ENCODE measurements at places on chromosomes 6 and 20. TPM values are rescaled to one million over a fixed set of nuclear protein-coding genes. Genes with fewer than 3 reads are reported as not detected.
A peak's percentile ranks its signal among the peaks of the same experiment; 100 is the strongest.

SNAP91 gene
- 2.6 TPM for total RNA-seq

CTSZ gene
- 131 TPM for total RNA-seq

EPPIN gene
- total RNA-seq: not detected

VPS16 gene
- total RNA-seq: 15.7 TPM

MAVS gene
- 44.9 TPM for total RNA-seq

DNA sequence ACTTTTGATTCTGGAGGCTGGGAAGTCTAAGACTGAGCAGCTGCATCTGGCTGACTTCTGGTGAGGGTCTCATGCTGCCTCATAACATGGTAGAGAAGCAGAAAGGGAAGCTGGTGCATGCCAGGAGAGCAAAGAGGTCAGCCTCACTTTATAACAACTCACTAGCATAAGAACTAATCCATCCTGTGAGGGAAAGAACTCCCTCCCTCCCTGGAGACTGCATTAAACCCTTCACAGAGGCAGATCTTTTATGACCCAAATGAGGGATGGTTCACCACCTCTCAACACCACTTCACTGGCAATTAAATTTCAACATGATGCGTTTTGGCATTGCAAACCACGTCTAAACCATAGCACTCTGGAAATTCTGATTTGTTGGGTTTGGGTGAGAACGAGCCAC lies 33.9 kb downstream of the STXBP5 start:
- no peak for DNase-seq

DNA sequence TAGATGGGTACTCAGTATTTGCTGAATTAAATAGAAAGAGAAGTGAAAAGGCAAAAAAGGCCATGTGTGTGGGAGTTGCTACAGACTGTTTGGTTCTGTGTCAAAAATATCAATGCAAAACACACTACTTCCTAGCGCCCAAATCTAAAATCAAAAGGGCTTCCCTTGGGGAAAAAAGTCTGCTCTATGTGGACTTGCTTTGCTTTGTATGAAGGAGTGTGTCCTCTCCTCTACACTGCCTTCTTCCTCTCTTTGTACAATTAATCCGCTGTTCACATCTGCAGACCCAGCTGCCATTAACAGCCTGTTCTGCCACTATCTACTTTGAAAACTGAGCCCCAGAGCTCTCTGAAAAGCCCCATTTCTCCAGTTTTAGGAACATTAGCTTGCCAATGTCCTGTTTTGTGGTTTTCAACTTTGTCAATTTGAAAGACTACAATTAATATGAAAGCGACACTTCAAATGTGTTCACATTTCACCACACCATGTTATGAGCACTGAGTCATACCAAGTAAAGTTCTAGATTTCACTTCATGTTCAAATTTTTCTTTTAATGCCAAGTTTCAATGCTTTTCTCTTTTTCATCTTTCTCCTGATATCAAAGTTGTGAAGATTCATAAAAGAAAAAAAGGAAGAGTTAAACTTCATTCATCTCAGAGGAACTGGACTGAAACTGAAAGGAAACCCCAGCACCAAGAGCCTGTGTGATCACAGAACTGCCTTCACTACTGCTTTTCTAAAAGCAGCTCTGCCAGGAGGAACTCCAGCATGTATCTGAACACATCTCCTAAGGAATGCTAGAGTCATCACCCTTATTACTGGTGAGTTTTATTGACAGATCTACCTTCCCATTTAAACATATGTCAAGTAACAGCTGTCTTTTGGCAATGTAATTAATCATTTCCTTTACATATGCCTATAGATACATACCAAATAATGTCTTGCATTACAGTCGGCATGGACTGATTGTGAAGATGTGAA lies 102.6 kb downstream of the KIF13A start:
- no peak for DNase-seq

DNA sequence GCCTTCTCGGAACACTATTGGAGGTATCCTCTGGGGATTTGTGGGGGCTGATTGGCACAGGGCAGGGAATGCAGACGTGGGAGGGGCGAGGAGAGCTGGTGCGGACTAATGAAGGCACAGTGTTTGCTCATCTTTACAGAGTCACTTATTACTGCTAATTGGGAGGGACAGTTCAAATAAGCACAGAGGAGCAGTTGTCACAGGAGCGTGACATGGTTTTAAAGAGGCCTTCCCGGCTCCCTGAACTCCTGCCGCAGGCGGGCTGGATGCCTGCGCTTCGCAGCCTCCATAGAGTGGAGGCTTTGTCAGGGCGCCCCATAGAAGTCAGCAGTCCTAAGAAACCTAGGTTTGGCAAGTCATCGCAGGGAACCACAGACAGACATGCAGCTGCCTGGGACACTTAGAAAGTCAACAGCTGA lies 149.6 kb downstream of the LINC00237 start:
- no peak for DNase-seq

DNA sequence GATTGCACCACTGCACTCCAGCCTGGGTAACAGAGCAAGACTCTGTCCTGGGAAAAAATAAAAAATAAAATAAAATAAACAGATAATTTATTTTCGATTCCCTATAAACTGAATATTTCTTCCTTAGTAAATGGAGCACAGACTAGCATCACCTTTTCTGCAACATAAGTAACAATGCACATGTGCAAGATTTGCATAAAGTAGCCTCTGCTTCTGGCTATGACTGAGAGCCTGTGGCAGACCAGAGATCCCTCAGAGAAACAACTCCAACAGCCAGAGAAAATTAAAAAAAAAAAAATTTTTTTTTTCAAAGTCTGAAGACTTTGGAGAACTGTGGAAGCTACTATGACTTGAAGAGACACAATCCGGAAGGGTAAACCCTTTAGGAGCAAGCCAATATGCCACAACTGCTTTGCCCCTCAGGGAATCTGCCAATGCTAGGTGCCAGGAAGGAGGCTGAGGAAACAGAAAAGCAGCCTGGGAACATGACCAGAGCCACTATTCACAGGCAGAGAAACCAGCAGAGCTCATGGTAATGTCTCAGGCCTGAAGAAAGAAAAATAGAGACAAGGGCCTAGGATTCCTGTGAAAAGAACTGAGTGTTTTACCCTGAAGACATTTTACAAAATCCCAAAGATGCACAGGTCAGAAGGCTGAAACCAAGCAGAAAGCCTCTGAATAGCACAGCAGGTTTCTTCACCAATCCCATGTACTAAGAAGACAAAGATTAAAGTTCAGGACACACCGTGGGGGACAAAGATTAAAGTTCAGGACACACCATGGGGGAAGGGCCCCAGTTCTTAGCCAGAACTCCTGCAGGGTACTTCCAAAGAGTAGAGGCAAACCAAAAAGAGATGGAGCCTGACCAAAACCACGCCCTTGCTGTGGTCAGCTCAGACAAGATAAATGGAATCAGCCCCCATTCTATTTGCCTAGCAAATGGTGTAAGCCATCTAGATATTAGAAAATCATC lies 25.8 kb downstream of the B4GALT5 start:
- no peak for DNase-seq

DNA sequence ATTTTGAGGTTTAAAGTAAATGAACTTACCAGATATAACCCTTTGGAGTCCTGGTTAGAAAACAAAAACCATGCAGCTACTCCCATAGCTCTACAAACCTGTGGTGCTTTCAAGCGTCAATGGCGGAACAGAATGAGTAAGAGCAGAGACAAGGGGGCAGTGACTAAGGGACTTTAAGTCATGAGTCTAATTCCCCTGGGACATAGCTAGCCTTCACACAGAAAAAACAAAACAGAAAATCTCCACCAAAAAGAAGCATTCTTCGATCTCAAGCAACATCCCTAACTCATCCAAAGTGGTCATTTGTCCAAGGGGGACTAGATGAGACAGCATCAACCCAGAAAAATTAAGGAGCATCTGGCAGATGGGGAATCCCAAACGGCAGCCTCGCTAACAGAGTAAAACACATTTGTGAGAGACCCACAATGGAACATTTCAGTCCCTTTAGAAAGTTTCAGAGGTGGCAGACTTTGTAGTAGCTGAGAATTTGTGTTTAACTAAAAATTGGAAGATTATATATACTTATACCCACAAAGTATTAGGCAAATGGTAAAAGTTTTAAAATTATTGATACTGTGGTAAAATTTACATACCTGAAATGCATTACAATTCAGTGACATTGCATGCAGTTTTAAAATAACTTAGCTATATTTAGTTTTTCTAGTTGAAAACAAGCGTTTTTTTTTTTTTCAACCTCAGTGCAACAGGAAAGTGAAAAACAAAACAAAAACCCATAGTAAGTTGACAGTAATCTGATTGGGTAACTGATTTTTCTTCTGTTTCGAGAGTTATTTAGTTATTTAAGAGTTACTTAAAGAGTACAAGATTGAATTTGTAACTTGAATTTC lies 67.5 kb downstream of the KCNQ5 start:
- no peak for DNase-seq

DNA sequence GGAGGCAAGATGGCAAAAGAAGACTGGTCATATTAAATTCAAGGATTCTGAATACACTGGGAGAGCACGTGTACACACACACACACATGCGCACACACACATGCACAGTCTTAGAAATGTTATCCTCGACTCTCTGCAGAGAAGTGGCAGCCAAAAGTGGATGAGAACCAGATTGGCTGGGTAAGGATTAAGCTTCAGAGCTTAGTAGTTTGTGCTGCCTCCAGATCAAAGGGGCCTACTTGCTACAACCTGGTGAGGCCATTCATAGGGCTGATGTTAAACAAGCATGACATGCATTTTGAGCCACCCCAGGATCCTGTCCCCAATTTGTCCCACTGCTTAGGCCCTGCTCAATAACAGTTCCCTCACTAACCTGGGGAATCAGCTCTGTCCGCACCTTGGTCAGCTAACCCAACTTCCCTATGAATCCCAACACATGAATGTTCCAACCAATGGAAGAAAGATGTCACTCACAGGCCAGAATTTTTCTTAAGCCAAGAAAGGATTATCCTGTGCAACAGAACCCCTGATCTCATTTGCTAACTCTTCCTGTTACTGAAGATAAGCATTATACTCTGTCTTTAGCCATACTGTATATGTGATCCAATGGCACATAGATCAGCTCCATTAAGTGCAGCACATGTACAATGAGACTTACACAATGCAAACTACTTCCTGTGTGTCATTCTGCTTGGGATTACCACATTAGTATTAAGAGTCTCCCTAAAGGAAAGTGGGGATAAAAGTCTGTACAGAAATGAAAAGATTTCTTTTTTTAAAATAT lies 31.0 kb downstream of the TOMM6 start:
- DNase-seq: no peak

GRCh38 chr20:51022803-51023616 lies at the start of gene KCNG1:
Gene KCNG1, minus strand, starts transcription at chr20:51023107. Its CDS starts 12,769 bp downstream, at chr20:51010338.
- DNase-seq: peak; percentile 68

GRCh38 chr6:22271081-22271480 lies 25.8 kb downstream of the PRL start:
- no peak for DNase-seq

DNA sequence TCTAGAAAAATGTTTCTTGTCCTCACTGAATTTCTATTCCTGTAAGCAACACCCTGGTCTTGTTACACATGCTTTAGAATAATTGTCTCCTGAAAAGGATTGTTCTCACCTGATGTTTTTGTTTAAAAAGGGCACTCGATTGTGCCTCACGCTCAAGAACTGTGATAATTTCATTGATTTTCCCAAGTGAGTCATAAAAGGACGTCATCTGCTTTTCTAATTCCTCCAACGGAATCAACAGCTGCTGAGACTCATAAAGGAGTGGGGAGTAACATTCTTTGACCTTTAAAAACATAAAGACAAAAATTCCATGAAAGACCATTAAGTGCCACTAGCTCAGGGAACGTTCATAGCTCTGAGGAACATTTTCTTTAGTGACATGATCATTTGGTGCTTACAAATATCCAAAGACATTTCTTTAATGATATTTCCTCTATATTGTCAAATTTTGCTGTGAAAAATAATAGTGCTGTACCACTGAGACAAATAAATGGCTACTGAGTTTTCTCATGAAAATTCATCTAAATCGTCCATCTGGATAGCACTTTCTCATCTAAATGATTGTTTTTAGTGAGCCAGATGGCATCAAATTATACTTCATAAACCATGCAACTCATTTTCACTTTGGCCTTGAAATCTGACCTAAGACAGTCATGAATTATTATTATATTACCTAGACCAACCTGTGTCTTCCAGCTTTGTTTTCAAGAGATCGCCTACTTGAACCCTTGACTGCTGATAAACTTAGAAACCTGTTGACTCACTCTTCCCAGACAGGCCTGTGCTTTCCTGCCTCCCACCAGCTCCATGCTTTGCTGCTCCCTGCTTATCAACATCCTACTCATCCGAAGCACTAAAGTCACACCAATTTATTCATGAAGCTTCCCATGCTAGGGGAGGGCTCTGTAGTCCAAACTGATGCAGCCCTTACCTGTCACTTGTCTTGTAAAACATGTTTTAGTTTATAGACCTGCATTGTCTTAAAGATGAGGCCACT lies 178.2 kb downstream of the SYNE1 start:
- DNase-seq: no peak

GRCh38 chr6:38719358-38719757 lies 4.2 kb downstream of the DNAH8 start:
- no peak for DNase-seq

GRCh38 chr6:147058786-147059385 lies 145.3 kb upstream of the STXBP5 start:
- DNase-seq: no peak

GRCh38 chr6:13273202-13273930 lies 55.0 kb downstream of the TBC1D7 start:
- DNase-seq: no peak

DNA sequence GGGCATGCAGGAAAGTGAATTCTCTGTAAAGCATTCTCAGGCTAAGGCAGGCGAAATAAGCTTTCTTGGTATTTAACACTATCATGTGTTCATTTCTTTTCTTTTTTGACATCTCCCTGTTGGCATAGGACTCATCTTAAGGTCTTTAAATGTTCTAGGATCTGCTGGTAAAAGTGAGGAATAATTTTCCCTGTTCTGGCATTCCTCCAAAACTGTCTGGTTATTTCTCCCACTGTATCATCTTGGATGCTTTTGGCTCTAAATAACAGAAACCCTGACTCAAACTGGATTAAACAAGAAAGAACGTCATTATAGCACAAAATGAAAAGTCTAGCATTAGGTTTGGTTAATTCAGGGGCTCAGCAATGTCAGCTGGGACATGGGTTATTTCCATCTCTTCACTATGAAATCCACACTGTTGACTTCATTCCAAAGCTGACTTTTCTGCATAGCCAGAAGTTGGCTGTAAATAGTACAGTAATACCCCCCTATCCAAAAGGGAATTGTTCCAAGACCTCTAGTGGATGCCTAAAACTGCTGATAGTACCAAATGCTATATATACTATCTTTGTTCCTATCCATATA lies 37.9 kb upstream of the SNAP25 start:
- DNase-seq: no peak

DNA sequence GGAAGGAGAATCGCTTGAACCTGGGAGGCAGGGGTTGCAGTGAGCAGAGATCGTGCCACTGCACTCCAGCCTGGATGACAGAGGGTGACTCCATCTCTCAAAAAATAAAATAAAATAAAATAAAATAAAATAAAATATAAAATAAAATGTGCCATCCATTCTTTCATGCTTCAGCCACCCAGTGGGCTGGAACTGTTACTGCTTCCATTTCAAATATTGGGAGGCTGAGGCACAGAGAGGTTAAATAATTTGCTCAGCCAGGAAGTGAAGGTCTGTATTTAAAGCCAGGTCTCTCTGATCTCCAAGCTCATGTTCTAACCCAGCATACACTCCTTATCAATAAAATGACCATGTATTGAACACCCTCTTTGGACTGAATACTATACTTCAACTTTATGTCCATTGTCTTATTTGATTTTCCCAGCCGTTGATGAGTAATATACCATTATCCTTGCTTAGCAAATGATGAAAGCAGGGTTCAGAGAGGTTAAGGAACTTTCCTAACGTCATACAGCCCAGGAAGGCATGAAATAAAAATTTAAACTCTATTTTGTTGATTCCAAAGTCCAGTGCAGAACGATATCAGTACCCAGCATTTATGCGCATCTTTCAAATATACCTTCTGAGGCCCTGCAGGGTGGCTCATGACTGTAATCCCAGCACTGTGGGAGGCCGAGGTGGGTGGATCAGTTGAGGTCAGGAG lies 25.8 kb upstream of the SLC9A8 start:
- no peak for DNase-seq
